ENCODE measurements at places on chromosomes 3 and 15. TPM values are rescaled to one million over a fixed set of nuclear protein-coding genes. Genes with fewer than 3 reads are reported as not detected.

GRCh38 chr3:32586356-32586755, 15.7 kb upstream of the DYNC1LI1 start:
- H3K4me3 ChIP-seq: no peak overlapping the region
- H3K27me3 ChIP-seq: no peaks in the 10 kb centered on the region
- no peaks in the 10 kb centered on the region for H3K36me3 ChIP-seq
- no peak for DNase-seq
- no peaks in the 10 kb centered on the region for H3K4me1 ChIP-seq

EIF3J gene
- total RNA-seq: 122 TPM

DNA sequence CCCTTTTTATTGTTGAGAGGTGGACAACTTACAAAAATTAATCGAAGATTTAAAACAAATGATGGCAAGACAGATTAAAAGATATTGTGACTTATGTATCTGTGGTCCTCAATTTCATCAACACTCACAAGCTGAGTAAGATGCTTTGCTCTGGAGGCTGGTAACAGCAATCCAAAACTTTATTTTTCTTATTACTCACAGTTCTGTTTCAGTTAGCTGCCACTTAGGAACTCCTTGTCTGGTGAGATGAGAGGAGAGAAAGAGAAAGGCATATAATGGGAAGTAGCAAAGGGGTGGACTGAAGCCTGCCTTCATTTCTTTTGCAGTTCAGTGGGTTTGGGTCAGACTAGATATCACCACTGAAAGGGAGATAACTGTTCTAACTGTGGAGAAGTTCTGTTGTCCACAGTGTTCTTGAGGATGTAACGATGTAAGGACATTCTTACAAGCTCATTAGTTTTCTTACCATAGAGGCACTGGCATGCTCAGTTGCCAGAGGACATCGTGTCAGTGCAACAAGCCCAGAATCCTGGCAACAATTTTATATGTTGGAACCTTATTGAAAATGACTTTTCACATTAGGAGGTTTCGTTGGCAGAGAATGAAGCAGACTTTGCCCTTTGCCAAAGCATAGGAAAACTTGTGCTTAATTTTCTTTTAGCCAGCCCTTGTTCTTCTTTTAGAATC, 93.6 kb downstream of the PLCL2 start:
- no peaks in the 10 kb centered on the region for H3K36me3 ChIP-seq
- no peaks in the 10 kb centered on the region for H3K27me3 ChIP-seq
- no peak overlapping the region for H3K4me3 ChIP-seq
- no peak overlapping the region for H3K27ac ChIP-seq
- H3K4me1 ChIP-seq: peaks cover 59% of the 10 kb centered on the region

- no peak overlapping the region for H3K4me3 ChIP-seq
- peak overlapping the region; percentile 60 for H3K27ac ChIP-seq
- H3K27me3 ChIP-seq: no peaks in the 10 kb centered on the region
Observed at GRCh38 chr3:113741086-113741485, 5.0 kb downstream of the NAA50 start.

DNA sequence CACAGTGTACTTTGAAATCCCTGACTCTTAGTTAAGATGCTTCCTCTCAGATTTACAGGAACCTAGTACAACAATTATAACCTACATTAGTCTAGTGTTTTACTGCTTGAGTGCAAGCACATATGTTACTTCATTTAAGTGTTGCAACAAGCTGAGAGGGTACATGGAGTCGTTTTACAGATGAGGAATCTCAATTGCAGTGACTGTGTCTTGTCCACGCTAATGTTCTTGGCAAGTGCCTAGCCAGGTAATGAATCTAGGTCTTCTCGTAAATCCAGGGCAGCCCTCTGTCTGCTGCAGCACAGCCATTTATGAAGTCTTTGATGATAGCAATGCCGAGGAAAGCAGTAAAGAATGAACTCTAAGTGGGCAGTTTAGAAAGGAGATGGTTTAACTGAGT, 384.4 kb upstream of the ARPP21 start:
- H3K27ac ChIP-seq: no peak overlapping the region
- H3K36me3 ChIP-seq: no peaks in the 10 kb centered on the region
- peak; percentile 22 for DNase-seq
- no peak overlapping the region for H3K4me3 ChIP-seq

TRAIP gene
- 0.36 TPM for total RNA-seq

CNTN3 gene
- 0.36 TPM for total RNA-seq

- H3K4me3 ChIP-seq: no peak overlapping the region
- H3K4me1 ChIP-seq: no peaks in the 10 kb centered on the region
- DNase-seq: no peak
- no peak overlapping the region for H3K27ac ChIP-seq
- no peaks in the 10 kb centered on the region for H3K36me3 ChIP-seq
- peaks cover 5% of the 10 kb centered on the region for H3K27me3 ChIP-seq
Observed at GRCh38 chr3:186520957-186521842, 23.0 kb downstream of the CRYGS start.

DNA sequence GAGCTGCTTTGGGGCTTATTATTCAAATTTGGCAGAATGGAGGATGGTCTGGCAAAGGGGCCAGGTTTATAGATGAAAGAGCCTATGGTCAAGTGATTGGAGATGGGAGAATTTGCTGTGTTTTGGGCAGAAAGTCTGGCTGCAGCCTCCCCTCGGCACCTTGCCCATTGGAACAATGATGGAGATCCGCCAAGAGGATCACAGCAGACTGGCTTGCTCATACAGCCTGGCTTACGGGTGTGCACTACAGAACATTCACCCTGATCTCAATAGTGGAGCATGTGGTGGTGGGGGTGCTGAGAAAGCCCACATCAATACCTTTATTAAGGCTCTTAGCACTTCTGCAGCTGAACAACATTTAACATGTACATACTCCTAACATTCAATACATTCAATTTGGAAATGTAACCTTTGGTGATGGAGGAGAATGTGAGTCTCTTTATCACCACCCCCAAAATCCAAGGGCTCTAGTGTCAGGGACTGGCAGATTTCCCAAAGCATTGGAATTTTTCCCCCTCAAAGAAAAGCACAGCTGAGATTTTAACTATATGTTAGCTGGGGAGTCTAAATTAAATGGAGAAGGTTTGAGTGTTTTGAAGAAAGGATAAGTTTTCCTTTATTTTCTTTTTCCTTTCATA, 118.4 kb upstream of the TMC3 start:
- no peak overlapping the region for H3K4me3 ChIP-seq
- DNase-seq: no peak
- no peaks in the 10 kb centered on the region for H3K4me1 ChIP-seq
- no peak overlapping the region for H3K27ac ChIP-seq
- H3K36me3 ChIP-seq: no peaks in the 10 kb centered on the region

GRCh38 chr3:14446988-14447570, 44.7 kb downstream of the SLC6A6 start:
- no peak overlapping the region for H3K27ac ChIP-seq
- H3K27me3 ChIP-seq: no peaks in the 10 kb centered on the region
- no peak for DNase-seq
- no peak overlapping the region for H3K4me3 ChIP-seq
- H3K4me1 ChIP-seq: peaks cover 7% of the 10 kb centered on the region

DNA sequence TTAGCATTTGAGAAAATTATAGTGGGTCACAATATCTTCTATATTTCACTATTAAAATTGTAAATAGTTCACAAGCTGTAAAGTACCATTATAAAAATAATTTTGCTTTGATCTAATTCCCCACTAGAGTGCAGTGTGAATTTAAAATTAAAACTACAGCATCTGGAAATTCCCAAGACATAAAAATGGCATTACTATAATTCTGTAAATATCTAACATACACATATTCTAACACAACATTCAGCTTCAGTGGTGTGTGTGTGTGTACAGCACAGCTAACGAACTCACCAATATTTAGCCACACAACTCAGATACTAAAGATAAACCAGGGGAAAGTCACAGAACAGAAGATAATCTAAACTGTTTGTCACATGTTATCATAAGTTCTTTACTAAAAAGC, 424.9 kb upstream of the ZNF385D start:
- H3K4me3 ChIP-seq: no peak overlapping the region
- H3K4me1 ChIP-seq: no peaks in the 10 kb centered on the region
- H3K36me3 ChIP-seq: no peaks in the 10 kb centered on the region
- DNase-seq: no peak
- no peak overlapping the region for H3K27ac ChIP-seq

Measured in gastrocnemius medialis (tissue), 4 donors.